Left colon (tissue), 2 donors: ENCODE measurements at places on chromosomes 2 and 18. TPM values are rescaled to one million over a fixed set of nuclear protein-coding genes. Genes with fewer than 3 reads are reported as not detected.
A peak's percentile ranks its signal among the peaks of the same experiment; 100 is the strongest.

GRCh38 chr2:202185156-202185555 lies 53.2 kb downstream of the SUMO1 start:
- DNase-seq: no peak

DNA sequence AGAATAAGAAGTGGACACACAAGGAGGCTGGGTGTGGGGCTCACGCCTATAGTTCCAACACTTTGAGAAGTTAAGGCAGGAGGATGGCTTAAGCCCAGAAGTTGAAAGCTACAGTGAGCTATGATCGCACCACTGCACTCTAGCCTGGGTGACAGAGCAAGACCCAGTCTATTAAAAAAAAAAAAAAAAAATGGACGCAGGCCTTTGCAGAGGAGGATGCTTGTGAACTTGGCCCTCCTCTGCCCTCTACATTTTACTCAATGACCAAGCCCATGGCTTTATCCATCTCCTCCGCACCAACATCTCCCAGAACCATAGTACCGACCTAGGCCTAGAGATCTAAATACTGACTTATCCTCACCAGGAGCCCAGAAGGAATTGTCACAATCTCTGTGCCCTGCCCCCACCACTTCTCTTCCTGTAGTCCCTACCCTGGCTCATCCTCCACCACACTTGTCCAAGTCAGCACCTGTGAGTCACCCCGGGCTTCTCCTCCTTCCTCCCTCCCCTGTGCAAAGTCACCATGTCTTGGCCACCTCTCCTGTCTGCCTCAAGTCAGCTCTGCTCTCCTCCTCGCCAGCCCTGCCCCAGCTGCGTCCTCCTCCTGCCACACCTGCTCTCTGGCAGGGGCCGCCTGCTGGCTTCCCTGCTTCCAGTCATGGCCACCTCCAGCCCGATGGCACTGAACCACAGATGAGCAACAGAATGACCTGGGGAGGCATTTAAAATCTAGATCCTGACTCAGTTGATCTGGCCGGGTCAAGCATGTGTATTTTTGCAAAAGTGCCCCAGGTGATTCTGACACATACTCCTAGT lies 35.8 kb upstream of the ASPRV1 start:
- DNase-seq: peak; percentile 17

GRCh38 chr2:18117592-18117991 lies 239.1 kb downstream of the KCNS3 start:
- DNase-seq: no peak

GRCh38 chr2:240983361-240983995 lies 14.9 kb upstream of the SNED1 start:
- DNase-seq: peak; percentile 28

DNA sequence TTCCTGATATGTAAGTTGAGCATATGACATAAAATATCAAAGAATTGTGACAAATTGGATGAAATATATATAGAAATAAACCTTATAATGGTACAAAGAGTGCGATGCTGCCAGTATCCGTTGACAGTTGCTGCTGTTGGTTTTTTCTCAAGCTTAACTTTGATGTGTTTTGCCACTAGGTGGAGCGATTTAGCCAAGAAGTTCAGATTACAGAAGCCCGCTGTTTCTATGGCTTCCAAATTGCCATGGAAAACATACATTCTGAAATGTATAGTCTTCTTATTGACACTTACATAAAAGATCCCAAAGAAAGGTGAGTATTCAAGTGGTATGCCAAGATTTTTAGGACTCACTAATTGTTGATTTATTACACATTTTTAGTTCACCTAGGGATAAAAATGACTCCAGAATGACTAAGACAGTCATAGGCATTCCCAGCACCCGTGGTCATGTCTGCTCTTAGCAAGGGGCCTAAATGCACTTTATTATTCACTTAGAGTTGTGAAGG lies 2.1 kb downstream of the RRM2 start:
- no peak for DNase-seq

- peak; percentile 36 for DNase-seq
Measured at GRCh38 chr2:24919506-24920097, 435 bp downstream of the ADCY3 start.

DNA sequence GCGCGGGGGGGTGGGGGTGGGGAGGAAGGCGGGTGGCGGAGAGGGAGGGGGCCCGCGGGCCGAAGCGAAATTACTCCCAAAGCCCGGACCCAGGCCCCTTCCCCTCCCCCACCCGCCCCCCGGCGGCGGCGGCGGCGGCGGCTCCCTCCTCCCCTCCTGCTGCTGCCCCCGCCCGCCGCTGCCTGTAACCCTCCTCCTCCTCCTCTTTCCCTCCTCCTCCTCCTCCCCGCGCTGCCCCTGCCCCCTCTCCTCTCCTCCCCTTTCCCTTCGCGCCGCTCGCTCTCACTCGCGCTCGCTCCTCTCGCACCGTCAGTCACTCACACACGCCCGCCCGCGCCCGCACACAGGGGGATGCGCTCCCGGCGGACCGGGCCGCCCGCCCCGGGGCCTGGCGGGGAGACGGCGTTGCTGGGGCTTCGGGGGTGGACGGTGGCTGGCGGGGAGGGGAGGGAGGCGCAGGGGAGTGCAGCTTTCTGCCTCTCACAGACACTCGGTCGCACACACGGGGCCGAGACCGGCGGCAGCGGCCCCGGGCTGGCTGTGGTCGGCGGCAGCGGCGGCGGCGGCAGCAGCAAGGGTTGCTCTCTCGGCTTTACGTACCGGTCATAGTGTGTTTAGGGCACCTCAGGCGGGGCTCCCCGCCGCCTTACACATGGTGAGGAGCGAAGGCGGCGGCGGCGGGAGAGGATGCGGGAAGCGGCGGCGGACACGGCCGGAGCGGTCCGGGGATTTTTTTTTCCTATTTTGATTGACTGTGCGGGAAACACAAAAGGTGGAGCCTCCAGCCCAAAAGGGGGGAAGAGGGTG lies 405 bp downstream of the SP3 start:
- peak; percentile 94 for DNase-seq

DNA sequence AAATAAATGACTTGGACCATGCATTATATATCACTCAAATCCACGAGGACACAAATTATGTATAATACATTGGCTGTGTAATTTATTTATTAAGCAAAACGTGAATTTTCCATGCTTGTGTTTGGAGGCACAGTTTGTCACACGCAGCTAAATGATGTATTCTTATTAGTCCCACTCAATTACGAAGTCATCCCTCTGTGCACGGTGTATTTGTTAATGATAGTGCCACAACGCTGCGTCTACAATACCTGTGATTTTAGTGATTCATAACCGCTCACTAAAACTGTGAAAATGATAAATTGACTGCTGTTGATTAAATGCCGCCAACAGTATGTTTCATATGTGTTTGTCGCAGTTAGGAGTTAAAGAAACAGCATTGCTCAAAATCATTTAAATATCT lies 358.3 kb downstream of the ZNF516 start:
- DNase-seq: no peak

GRCh38 chr2:128310094-128310716 lies 8.5 kb downstream of the HS6ST1 start:
- DNase-seq: peak; percentile 22

- no peak for DNase-seq
Measured at GRCh38 chr18:46587600-46587999, 69.4 kb downstream of the LOXHD1 start.

- no peak for DNase-seq
Measured at GRCh38 chr2:207970147-207970825, 55.0 kb downstream of the PLEKHM3 start.

- DNase-seq: no peak
Measured at GRCh38 chr2:16682431-16683118, 16.9 kb upstream of the CYRIA start.

GRCh38 chr18:39724652-39725051 lies 2159.1 kb upstream of the CELF4 start:
- no peak for DNase-seq

Gene ZNF385B
- 1.2 TPM for total RNA-seq

Gene SCN2A
- total RNA-seq: 0.14 TPM

Gene ZBTB7C
- total RNA-seq: 52.1 TPM

Gene MDH1B
- not detected for total RNA-seq
